Hematopoietic multipotent progenitor cell treated with erythropoietin and hydrocortisone succinate and interleukin-3 and kit ligand, for 15 days (in vitro differentiated cells): ENCODE measurements at places on chromosomes 2 and 18.

DNA sequence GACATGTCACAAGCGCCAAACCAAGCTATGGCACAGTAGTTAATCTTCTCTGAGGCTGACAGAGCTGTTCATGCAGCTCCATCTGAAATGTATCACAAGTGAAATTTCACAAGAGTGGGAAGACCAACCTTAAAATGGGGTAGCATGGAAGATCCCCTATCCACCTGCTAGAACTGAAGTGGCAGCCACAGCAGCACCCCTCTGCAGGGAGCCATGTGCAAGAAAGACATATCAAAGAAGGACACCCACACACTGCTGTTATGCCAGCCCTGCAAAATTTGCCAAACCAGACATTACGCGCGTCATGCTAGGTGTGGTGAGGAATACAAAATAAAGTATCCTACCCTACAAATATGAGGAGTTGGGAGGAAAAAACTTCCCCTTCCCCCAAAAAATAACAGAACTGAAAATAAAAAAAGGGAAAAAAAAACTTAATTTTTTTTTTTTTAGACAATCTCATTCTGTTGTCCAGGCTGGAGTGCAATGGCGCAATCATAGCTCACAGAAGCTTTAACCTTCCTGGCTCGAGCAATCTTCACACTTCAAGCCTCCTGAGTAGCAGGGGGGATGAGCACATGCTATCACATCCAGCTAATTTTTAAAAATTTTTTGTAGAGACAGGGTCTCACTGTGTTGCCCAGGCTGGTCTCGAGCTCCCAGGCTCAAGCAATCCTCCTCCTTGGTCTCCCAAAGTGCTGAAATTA, 76.2 kb downstream of the STK39 start:
- no peak for DNase-seq

DNA sequence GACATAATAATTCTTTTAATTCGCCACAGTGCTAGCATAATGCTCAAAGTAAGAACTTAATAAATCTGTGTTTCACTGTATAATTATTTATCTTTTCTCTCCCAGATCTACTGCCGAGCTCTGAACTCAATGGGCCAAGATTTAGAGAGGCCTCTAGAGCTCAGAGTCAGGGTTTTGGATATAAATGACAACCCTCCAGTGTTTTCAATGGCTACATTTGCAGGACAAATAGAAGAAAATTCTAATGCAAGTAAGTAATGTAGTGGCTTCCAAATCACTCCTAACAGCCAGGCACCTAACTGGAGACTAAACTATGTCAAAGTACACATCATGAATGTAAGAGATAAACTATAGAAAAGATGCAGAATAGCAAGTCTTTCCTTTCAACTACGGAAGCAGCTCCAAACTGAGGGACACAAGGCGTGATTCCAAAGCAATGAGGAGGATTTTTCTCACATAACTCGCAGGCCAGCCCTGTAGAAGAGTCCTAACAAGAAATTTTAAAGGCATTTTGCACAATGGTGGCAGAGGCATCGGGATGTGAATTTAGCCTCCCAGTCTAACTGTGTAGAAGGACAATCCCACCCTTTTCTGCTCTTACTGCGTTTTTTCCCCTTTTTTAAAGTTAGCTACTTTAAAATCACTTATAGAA, 12.0 kb downstream of the DSG1 start:
- no peak for DNase-seq

GRCh38 chr2:36858551-36859365, 107.6 kb downstream of the STRN start:
- DNase-seq, result no peak

GRCh38 chr2:69789772-69790600, 39.5 kb upstream of the GMCL1 start:
- DNase-seq, result no peak

DNA sequence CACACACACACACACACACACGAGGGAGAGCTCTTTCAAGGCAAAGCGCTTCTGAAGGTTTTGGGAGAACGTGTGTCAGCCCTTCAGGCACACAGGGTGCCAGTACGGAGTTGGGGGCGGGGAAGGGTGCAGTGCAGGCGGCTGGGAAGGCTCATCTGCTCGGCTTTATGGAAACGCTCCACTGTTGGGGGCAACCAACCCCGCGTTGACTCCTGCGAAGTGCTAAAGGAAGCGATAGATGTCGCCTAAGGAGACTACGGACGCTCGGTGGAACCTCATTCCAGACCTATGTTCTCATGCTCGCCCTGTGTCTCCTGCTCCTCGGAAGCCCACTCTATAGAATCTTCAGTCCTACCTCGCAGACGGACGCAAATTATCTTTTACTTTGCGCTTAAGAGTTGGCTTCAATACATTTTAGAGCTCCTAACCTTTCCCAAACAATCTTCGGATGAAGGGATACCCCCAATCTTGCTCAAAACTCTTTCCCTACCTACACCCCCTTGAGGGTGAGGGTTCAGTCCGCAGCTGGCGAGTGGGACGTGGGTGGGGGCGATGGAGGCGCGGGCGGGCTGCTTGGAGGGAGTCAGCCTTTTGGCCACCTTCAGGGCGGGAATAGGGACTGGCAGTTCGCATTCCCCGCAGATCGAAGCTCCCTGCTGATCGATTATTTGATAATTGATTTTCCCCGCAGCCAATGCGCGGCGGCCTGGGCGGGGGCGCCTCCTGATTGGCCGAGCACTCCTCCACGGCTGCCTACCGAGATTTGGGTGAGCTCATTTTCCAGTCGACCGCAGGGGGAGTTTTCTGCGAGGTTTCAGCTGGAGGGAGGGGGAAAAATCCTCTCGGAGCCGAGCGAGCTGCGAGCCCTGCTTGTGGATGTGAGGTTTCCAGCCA, 1.9 kb upstream of the MEIS1 start:
- DNase-seq, result no peak

GRCh38 chr2:49262801-49263560, 108.7 kb upstream of the FSHR start:
- DNase-seq, result no peak

- DNase-seq, result no peak
These were observed 78.9 kb upstream of the SCN7A start for GRCh38 chr2:166572937-166573336.

- no peak for DNase-seq
These were observed 82.3 kb upstream of the XPO1 start for GRCh38 chr2:61620244-61621159.

DNA sequence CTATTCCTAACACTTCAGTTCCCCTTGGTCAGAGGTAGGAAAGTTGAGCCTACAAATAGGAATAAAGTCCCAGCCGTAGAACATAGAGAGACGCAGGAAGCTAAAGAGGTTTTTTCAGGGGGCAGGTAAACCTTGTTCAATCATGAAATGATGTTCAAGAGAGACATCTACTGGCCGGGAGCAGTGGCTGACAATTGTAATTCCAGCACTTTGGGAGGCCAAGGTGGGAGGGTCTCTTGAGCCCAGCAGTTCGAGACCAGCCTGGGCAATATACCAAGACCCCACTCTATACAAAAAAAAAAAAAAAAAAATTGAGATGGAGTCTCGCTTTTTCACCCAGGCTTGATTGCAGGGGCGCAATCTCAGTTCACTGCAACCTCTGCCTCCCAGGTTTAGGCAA, 66.7 kb upstream of the DNAJC10 start:
- DNase-seq, result no peak

DNA sequence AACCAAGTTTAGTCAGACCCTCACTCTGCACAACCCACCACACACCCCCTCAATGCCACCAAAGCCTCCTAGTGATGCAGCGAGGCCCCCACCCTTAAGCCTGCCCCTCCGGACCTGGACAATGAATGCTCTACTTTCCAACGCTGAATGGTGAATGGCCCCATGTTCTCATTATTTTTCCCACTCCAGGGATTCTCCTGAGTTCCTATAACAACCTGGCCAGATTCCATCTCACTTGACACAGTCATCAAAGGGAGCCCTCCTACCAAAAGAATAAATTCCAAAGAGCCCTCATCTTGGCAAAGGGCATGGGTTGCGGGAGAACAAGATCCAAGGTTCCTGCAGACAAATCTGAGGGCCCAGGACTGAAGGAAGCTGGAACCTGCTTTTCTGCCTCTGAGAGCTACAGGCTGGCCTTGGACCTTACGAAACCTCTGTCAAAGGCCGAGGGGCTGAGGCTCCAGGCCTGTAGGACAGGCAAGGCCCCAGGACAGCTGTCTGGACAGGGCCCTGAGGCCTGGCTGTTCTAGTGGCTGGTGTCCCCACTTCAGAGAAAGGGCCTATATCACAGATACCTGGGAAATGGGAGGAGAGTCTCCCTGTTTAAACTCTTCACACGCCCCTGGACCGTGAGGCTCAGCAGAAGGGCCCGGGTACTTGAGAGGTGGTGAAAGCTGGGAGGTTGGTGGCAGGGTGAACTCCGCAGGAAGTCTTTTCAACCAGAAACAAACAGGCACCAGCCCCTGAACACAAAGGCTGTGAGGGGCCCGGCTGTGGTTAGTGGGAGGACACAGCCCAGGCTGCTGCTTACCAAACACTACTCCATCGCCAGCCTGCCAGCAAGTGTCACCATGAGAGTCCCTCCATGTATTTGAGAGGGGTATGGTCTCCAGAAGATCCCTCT, 27.3 kb downstream of the SFXN5 start:
- no peak for DNase-seq

- DNase-seq, result no peak
These were observed 19.6 kb upstream of the EPAS1 start for GRCh38 chr2:46277431-46278190.
